Activated CD4-positive, alpha-beta T cell treated with anti-CD3 and anti-CD28 coated beads, Interleukin-2, amount 10 ng/mL, durations not matched to agents 7 days and 5 days (primary cell): ENCODE measurements at places on chromosomes 7 and 10.

GRCh38 chr10:107028236-107028635, 136.3 kb downstream of the SORCS1 start:
- no peak for DNase-seq

DNA sequence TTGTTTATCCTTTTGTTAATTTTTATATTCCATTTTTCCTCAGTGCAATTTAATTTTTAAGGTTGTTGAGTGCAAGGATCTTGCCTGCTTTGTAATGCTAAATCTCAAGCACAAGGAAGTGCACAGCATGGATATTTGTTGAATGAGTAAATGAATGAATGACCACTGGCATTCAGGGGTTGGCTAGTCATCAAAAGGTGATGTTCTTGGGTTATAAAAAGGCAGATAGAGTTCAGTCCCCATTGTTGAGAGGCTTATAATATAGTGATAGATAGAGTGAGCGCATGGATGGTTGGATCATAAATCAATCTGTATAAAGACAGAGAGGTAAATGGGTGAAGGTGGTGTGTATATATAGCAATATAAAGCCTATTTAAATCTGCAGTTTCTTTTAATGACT, 193.2 kb upstream of the KLF6 start:
- no peak for DNase-seq

GRCh38 chr7:11747715-11748485, 84.1 kb downstream of the THSD7A start:
- no peak for DNase-seq

DNA sequence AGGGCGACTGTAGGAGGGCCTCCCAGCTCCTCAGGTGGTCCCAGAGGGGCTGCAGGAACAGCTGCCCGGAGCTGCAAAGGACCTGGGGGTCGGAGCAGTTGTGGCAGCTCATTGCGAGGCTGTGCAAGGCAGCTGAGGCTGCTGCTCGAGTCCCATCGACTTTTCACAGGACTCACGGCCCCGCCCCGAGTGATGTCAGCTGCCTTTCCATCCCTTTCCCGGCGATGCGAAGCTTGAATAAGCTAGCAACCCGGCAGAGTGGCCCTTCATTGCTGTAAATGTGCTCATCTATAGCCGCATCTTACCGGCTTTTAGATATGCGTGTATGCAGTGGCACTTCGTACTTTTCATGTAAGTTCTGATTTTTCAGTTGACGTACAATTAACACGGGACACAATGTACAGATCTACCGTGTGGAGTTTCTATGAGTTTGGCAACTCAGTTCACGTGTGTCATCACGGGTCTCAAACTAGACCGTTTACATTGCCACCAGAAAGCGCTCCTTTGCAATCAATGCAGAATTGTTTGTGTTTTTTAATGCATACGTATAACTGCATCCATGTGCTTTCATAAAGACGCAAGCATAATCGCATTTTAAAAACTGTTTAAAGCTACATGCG, at the start of gene CH25H:
TSS of gene CH25H (minus strand) at position 137 of the 620 bp plus-strand sequence. CDS start at position 112, 25 bp downstream.
- peak; percentile 39 for DNase-seq

GRCh38 chr10:111822661-111823060, 360.9 kb downstream of the GPAM start:
- no peak for DNase-seq
